T-helper 1 cell (primary cell): ENCODE measurements at places on chromosomes 12 and 14.

DNA sequence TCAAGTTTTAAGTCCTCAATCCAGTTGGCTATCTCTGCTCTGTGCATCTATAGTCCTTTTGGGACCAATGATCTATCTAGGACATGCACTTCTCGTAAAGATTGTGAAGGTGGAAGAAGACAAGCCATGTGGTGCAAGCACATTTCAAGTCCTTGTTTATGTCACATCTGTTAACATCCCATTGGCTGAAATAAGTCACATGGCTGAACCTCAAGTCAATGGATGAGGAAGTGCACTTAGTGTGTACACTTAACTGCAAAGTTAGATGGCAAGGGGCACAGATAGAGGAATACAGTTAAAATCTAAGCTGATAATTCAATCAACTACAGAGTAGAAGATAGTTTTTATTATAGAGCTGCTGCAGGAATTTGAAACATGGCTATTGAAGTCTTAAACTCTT is 362.8 kb upstream of the TBX3 start:
- DNase-seq, result no peak

DNA sequence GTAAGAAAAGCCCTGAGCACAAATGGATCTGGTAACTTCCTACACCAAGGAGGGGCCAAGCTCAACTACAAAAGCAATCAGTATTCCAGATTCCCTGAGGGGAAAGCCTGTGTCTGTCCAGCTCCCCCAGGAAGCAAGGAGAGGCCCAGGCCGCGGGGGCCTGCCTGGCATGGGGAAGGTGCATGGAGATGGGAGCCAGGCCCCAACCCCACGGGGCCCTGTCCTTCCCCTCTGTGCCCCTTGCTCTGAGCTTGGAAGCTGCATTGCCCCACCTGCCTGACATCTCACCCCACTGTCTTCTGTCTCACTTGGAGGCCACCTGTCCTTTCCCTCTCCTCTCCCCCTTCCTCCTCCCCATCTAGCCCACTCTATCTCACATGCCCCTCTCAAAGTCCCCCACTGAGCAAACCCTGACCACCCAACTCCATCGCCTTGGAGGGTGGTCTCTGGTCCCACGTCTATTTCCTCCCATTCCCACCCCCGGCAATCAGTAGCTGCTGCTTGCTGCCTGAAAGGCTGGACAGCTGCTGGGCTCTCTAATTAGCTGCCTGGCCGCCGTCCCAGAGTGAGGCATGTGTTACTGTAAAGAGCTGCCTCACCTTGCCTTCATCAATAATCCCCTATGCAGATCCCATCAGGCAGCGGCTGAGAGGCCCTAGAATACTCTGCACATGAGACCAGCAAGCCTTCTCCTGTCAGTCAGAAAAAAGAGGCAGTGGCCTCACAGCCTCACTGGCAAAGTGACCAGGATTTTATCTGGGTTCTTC is 3.4 kb upstream of the TMEM229B start:
- DNase-seq, result no peak

GRCh38 chr12:89217472-89217871 is 134.8 kb downstream of the DUSP6 start:
- no peak for DNase-seq

GRCh38 chr12:116343331-116343884 is 65.9 kb upstream of the MED13L start:
- no peak for DNase-seq

GRCh38 chr12:89693639-89694202 is 14.9 kb downstream of the ATP2B1 start:
- DNase-seq, result no peak

GRCh38 chr12:27498149-27498548 is 25.9 kb upstream of the PPFIBP1 start:
- no peak for DNase-seq

GRCh38 chr14:74155749-74156148 is 71.0 kb downstream of the LIN52 start:
- DNase-seq, result no peak

DNA sequence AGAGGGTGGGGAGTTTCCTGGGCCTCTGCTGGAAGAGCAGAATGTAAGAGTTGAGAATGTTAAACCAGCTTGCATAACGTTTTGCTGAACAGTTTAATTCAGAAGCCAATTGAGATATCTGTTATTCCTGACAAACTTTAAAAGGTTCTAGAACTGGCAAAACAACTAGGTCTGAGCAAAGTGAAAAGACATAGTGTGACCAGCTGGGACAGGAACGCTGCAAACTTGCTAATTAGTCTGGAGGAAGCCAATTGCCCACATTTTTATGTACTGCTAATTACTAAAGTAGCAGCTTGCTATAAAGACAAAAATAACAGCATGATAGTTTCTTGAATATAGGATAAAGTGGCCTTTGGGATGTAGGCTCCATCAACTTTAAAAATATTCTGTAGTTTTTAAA is 704.9 kb downstream of the NRXN3 start:
- no peak for DNase-seq

GRCh38 chr12:108799401-108800243 is 57.8 kb downstream of the SSH1 start:
- no peak for DNase-seq

- DNase-seq, result no peak
Measured at GRCh38 chr12:68699486-68699885, 12.7 kb downstream of the NUP107 start.

DNA sequence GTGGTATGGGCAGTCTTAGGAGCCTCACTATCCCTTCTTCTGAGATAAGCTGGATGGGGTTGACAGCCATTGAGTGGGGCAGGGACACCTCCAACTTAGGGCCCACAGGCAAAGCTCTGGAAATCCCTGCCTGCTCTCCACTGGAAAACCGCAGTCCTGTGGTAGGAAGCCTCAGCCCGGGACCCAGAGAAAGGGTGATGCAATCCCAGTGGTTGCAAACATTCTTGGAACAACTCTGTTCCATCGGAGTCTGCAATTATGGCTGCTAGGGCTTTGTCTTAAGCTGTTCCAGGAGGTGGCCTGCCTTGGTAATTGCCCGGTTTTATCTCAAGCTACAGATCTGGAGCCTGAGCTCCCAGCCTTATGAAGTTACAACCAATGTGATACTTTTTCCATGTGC is 133.4 kb downstream of the DICER1 start:
- DNase-seq, result no peak

DNA sequence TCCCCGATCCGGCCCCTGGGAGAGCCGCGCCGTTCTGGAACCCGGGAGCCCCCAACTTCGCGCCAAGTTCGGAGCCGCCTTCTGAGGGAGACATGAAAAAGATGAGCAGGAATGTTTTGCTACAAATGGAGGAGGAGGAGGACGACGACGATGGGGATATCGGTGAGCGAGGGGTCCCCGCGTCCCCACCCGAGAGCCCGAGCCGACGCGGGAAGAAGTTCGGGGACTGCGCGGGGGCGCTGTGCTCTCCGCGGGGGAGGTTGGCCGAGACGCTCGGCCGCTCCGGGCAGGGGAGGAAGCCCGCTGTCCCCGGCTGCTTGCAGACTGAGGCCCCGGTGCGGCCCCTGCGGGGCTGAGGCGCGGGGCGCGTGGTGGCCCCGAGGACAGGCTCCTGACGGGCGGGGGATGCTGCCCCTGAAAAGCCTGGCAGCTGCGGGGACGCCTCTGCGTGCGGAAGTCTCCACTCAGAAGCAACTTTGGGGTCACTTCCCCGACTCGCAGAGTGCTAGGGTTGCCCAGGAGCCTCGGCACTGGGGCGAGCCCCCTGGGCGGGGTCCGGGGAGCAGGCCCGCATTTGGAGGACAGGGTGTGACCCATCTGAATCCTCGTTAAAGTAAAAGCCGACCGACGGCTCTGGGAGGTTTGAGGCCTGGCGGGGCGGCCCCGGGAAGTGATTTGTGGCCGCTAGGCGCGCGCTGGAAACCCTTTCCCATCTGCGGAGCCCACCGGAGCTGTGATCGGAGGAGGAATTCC is 511 bp downstream of the ANO6 start:
- DNase-seq, result peak; percentile 42

- no peak for DNase-seq
Measured at GRCh38 chr12:85509857-85510256, 229.8 kb downstream of the ALX1 start.

GRCh38 chr12:97837401-97837800 is 374.8 kb downstream of the RMST start:
- DNase-seq, result no peak

DNA sequence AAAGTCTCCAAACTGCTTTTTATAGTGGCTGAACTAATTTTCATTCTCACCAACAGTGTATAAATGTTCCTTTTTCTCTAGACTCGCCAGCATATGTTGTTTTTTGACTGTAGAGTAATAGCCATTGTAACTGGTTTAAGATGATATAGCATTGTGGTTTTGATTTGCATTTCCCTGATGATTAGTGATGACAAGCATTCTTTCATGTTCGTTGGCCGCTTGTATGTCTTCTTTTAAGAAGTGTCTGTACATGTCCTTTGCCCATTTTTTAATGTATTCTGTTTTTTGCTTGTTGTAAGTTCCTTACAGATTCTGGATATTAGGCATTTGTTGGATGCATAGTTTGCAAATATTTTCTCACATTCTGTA is 404.9 kb downstream of the FLRT2 start:
- DNase-seq, result no peak

GRCh38 chr12:130236446-130236845 is 74.2 kb downstream of the FZD10 start:
- no peak for DNase-seq

DNA sequence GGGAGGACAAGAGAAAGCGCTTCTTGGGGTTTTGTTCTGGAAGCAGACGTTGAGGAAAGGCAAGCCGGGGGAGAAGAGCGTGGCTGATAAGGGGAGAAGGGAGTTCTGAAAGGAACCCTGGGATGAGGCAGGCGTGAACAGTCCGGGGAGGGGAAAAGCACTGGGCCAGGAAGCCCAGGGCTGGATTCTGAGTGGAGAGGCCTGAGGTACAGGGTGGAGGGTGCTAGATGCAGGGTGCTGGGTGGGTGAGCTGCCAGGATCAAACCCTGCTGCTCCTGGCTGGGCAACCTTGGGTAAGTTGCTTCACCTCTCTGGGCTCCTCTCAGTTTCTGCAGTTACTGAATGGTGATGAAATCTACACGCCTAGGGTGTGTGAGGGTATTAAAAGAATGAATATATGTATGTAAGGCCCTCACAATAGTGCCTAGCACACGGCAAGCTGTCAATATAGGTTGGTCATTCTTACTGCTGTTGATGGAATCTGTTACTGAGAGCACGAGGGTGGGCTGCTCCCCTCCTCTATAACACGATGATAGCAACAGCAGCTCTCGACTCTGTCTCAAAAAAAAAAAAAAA is 138.5 kb downstream of the RBM19 start:
- no peak for DNase-seq

GRCh38 chr12:111184161-111184560 is 184.7 kb downstream of the PHETA1 start:
- DNase-seq, result no peak

GRCh38 chr12:132285991-132286681 is 43.3 kb downstream of the GALNT9 start:
- DNase-seq, result no peak

DNA sequence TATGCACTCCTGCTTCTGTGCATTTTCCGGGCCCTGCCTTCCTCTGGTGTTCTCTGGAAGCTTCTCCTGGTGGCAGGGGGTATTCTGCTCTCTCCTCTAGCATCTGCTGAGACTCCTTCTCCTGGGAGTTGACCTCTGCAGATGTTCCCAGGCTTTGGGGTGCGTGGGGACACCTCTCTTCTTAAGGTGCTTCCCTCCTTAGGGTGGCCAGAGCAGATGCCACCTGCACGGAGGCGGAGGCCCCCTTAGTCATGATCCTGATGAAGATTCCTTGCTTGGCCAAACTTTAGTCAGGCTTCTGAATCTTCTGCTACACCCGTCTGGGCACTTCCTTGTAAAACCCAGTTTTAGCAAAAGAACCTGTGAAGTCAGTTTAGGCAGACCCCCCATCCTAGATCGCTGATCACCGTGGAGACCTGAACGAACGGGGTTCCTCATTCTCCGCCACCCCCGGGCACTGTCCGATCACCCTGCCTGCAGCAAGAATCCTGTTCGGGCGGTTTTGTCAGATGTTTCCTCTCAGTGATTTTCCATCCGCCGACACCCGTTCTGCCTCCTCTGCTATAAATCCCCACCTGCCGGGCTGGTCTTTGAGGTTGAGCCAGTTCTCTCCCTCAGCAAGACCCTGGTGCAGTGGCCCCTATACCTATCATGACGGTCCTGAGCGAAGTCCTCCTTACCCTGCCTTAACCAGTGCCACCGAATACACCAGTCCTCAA is 111.9 kb downstream of the CALM1 start:
- DNase-seq, result no peak

- DNase-seq, result no peak
Measured at GRCh38 chr14:99037777-99038430, 234.1 kb downstream of the BCL11B start.

- no peak for DNase-seq
Measured at GRCh38 chr14:59827401-59827800, 43.2 kb downstream of the RTN1 start.

- DNase-seq, result no peak
Measured at GRCh38 chr12:52850681-52851080, 1.9 kb upstream of the KRT78 start.

GRCh38 chr14:23148591-23149249 is 29.7 kb upstream of the CEBPE start:
- DNase-seq, result no peak

GRCh38 chr12:75666939-75667334 is 155.5 kb upstream of the KRR1 start:
- no peak for DNase-seq

GRCh38 chr12:51536159-51536558 is 54.9 kb upstream of the SCN8A start:
- DNase-seq, result no peak

- DNase-seq, result peak; percentile 35
Measured at GRCh38 chr12:47080725-47081502, 1.2 kb upstream of the AMIGO2 start.

GRCh38 chr12:116920939-116921338 is 10.2 kb downstream of the FBXW8 start:
- DNase-seq, result no peak

GRCh38 chr12:100564090-100564489 is 9.4 kb upstream of the GAS2L3 start:
- no peak for DNase-seq

GRCh38 chr14:105776924-105777323 is 250.5 kb downstream of the TMEM121 start:
- no peak for DNase-seq

DNA sequence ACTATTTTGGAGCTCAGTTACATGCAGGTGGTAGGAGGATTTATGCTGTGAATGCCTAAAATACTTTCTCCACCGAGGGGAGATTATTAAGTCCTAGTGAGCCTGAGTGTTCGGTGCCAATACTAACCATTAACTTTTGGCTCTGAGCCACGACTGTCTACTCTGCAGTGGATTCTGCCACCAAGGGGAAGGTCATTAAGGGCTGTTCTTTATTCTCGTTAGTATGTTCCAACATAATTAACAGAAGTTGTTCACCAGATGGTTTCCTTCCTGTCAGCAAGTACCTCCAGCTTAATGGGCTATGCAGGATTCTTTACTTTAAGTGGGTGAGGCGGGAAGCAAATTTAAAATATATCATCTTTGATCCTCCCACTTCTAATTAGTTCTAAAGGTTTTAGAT is 326.3 kb downstream of the BMP4 start:
- no peak for DNase-seq

GRCh38 chr14:54109521-54110120 is 153.0 kb upstream of the BMP4 start:
- DNase-seq, result no peak

- DNase-seq, result no peak
Measured at GRCh38 chr12:39972119-39972518, 133.8 kb downstream of the SLC2A13 start.
